Liver (tissue), 10 donors: ENCODE measurements at places on chromosomes 11 and 22. TPM values are rescaled to one million over a fixed set of nuclear protein-coding genes. Genes with fewer than 3 reads are reported as not detected.

Gene APOL4
- 2.2 TPM for polyA plus RNA-seq

Gene GALNT18
- polyA plus RNA-seq = 4.4 TPM

Gene MPPED2
- 0.57 TPM for polyA plus RNA-seq

Gene CNIH2
- polyA plus RNA-seq = not detected

Gene RPS6KA4
- polyA plus RNA-seq = 2.0 TPM

Gene ZNHIT2
- 13.9 TPM for polyA plus RNA-seq

Gene BSX
- polyA plus RNA-seq = not detected

DNA sequence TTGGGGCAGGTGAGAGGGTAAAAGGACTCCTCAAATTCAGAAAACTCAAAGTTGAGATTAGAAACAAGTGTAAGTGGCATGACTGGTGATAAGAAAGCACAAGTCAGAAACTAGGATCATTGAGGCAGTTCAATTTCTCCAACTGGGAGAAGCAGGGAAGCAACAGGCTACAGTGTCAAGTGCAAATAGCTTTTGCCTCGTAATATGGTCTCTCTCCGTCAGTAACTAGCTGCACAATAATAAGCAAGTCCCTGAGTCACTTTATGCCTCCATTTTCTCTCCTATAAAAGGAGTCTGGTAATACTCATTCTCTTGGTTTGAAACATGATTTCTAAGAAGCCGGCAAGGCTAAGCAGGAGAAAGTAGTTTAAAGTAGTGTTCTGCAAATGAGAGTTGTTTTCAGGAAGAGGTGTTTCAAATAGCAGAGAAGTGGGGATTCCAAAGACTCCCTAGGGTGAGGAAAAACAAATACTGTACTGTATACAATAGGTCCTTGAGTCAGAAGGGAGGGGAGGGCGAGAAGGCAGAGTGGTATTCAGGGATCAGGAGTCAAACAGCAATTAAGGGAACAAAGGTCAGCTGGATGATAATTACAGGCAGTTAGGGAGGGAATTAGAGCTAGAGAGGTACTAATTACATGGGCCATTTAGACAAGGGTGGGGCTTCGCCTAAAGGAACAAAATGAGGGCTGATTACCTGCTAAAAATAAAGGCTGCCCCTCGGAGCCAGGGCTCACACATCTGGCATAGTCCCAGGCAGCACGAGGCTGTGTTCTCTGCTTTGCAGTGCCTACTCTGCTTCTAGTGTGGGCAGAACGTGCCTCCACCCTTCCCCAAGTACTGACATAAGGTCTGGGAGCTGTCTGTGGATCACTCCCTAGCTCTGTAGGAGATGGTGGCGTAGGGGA lies 96.0 kb upstream of the BDNF start:
- no peak for DNase-seq

- DNase-seq = no peak
Observed at GRCh38 chr11:119680541-119681360, 48.2 kb downstream of the NECTIN1 start.

DNA sequence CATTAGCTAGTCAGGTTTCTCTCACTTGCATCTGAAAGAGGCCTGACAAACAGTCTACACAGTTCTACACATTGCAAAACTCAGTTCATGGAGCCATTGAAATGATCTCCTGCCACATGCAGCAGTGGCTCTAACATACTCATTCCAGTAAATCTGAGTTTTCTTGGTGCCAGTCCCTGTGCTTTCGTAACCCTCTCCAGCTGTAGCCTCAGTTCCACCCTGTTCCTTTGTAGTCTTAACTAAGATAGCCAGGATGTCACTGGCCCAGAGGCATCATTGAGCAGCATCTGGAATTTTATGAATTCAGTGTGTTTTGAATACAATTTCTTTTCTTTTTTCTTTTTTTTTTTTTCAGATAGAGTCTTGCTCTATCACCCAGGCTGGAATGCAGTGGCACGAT lies 37.4 kb upstream of the ZBED5 start:
- DNase-seq = no peak

DNA sequence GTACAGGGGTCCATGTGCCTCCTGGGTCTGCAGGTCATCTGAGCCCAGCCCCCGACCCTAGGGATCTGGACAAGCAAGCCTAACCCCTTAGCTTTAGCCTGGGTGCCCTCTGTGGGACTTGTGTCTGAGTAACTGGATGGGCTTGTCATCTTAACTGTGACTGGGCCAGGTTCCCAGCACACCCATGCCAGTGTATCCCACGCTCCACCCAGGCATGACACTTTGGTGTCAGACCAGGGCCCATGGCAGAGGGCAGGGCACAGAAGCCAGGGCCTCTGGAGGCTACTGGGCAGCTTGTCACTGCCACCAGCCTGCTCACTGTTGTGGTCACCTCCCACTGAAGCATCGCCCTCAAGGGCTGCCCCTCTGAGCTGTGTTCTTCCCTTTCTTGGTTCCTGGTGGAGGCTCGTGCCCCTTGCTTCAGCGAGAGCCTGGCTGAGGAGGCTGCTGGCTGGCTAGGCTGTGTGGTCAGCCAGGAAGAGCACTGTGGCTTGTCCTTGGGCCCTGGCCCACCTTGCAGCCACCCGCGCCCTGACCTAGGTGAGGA lies 80.8 kb downstream of the ST3GAL4 start:
- no peak for DNase-seq

GRCh38 chr22:20569059-20570058 lies 61.9 kb downstream of the MED15 start:
- no peak for DNase-seq

DNA sequence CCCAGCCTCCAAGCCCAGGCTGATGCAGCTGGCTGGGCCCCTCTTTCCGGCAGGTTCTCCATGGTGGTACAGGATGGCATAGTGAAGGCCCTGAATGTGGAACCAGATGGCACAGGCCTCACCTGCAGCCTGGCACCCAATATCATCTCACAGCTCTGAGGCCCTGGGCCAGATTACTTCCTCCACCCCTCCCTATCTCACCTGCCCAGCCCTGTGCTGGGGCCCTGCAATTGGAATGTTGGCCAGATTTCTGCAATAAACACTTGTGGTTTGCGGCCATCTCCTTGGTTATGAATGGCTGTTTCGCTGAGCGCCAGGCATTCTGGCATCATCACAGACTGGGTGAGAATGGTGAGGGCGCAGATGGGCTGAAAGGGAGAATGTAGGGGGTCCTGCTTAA lies 3.6 kb downstream of the PRDX5 start:
- DNase-seq = no peak

DNA sequence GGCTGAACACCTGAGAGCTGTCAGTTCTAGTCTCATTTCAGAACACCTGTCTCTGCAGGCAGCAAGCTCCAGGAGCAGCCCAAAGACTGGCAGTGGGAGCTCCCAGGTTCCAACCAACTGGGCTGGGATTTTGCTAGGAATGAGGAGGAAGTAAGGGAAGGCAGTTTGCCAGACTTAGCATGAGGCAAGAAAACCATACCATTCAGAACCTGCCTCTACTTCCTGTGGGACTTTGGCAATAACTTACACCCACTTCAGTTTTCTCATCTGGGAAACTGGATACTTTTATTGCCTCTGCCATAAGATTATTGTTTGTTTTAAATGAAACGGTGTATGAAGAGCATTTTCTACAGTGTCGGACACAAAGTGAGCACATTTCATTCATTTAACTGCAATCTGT lies 363.7 kb upstream of the ISX start:
- no peak for DNase-seq

DNA sequence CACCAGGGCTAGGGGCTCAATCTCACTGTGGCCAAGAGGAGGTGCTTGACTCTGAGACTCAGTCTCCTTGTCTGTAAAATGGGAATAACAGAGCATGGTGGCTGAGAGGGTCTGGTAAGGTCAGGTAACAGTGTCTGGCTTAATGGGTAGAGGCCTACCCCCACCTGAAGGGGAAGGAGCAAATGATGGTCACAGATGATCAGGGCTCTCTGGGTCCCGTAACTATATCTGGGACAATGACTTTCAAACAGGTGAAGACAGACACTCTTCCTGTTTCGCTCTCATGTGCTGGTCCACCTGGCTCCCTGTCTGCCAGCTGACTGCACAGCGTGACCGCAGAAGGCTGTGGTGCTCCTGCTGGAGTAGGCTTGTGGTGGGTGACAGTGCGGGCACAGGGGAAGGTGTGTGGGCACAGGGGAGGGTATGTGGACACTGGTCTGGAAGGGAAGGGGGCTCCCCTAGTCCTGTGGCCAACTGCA lies 4.0 kb downstream of the A4GALT start:
- DNase-seq = no peak

GRCh38 chr22:48666620-48667019 lies 1161.1 kb downstream of the BRD1 start:
- DNase-seq = no peak

- no peak for DNase-seq
Observed at GRCh38 chr11:17294033-17294432, 17.5 kb downstream of the NUCB2 start.

- DNase-seq = no peak
Observed at GRCh38 chr11:88171982-88172381, 3.3 kb downstream of the RAB38 start.

- DNase-seq = no peak
Observed at GRCh38 chr11:93477684-93478234, 65.4 kb downstream of the SMCO4 start.

GRCh38 chr22:27896245-27896644 lies 22.8 kb downstream of the PITPNB start:
- no peak for DNase-seq

DNA sequence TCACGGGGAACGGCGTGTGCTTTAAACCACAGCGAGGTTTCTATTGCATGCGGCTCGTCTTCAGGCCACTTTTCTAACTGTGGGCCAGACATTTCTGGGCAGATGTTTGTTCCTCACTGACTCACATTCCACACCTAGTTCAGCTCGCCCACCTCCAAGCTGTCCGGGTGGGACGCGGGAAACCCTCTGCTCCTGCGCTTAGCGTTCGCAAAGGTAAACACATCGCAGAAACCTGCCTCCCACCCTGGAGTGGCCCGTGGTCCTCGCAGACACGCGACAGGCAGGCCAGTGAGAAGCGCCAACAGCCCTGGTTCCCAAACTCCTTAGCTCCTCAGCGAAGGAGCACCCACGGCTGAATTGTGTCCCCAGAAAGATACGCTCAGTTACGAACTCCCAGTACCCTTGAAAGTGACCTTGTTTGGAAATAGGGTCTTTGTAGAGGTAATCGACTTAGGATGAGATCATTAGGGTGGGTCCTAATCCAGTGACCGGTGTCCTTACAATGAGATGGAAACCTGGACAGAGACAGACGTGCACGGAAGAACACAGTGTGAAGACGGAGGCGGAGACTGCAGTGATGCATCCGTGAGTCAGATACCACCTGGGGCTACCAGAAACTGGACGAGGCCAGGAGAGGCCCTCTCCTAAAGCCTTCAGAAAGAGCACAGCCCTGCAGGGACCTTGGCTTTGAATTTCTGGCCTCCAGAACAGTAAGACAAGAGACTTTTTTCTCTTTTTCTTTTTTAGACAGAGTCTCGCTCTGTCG lies 82.7 kb downstream of the CELSR1 start:
- no peak for DNase-seq

DNA sequence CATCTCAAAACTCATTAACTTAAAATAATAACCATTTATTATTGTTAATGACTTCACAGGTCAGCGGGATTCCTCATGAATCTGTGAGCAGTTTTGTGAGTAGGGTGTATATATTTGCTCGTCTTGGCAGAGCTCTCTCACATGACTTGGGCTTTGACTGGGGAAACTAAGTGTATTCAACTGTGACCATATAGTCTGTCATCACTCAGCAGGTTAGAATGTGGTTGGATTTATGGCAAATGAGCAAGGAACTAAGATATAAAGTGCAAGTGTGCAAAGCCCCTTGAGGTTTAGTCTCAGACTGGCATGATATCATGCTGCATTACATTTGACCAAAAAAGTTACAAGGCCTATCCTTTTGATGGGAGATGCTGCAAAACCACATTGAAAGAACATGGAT lies 254.8 kb downstream of the CNTN5 start:
- DNase-seq = no peak

DNA sequence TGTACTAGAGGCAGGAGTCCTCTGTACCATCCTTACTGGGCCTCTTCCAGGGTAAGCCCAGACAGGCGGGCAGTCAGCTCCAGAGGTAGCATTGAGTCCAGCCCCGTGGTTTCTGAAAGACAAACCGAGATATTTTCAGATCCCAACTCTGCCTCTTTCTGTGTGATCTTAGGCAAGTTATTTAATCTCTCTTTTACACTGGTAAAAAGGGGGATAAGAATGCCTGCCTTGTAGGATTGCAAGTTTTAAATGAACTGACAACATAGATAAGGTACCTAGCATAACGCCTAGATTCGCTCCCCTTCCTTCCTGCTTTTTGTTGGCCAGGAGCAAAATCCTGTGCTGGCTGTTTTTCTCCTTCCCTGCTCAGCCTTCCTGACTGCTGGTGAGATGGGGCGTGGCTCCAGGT lies 56.4 kb upstream of the NNMT start:
- no peak for DNase-seq

- no peak for DNase-seq
Observed at GRCh38 chr22:34080433-34080832, 160.2 kb upstream of the LARGE1 start.

GRCh38 chr11:124109377-124109776 lies 5.9 kb upstream of the VWA5A start:
- no peak for DNase-seq
